ENCODE measurements at places on chromosomes 6 and 20.

GRCh38 chr6:38570750-38571149 lies 69.0 kb downstream of the BTBD9 start:
- peak; percentile 55 for ATAC-seq

- no peak for ATAC-seq
Observed at GRCh38 chr6:47303342-47303741, 6.4 kb downstream of the TNFRSF21 start.

- ATAC-seq, result no peak
Observed at GRCh38 chr6:169959136-169960002, 207.9 kb downstream of the ERMARD start.

DNA sequence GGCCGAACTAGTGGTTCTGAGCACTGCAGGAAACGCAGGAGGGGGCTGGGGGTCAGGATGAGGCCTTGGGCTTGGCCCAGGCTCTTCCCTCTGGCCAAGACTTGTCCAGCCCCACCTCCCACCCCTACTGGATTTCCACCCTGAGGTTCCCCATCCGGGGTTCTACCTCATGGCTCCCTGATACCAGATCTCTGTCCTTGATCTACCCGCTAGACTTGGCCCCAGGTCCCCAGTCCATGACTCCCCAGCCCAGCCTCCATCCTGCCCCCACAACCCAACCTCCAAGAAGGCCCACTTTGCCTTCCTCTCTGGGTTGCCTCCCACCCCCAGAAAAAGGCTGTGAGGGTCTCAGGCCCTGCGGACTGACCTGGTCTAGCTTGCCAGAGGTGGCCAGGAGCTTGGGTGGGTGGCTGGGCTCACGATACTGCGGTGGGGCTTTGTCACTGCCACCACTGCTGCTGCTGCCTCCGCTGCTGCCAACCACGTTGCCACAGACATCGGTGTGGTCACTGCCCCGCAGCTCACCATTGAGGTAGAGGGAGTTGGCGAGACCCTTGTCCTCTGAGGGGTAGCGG lies 6.8 kb upstream of the FASTKD5 start:
- ATAC-seq, result no peak

GRCh38 chr6:136323431-136324112 lies 33.9 kb upstream of the BCLAF1 start:
- ATAC-seq, result no peak

DNA sequence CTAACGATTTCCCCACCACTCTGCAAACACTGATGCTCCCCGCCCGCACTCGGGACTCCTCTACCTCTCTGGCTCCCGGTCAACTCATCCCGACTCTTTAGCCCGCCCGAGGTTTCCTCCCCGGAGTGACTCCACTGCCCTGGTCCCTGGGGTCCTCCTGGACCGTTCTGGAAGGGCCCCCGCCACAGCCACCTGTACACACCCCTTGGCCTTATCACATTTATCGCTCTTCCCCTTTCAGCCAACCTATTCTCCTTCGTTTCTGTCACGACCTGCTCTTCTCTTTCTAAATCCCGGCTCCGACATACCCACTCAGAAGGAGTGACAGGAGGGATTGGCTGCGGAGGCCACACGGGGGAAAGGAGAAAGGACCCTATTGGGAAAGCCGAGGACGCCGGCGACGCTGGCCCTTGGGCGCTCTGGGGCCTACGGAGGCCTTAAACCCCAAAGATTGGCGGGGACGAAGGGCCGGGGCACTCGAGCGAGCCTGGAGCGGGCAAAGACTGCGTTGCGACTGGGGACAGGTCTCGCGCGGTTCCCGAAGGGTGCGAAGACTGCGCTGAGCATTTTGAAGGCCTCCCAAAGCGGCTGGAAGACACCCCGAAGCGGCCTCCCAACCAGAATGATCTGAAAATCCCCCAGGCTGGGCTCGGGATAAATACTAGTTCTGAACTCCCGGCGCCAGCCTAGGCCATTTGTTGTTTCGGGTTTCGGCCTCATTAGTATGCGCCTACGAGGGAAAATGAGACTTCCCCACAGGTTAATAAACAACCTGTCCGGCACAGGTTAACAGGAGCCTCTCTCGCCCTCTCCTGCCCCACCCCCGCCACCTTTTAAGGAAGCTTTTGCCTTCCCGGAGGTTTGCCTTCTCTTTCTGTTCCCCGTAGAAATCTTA lies 9.2 kb downstream of the SIM1 start:
- ATAC-seq, result no peak

DNA sequence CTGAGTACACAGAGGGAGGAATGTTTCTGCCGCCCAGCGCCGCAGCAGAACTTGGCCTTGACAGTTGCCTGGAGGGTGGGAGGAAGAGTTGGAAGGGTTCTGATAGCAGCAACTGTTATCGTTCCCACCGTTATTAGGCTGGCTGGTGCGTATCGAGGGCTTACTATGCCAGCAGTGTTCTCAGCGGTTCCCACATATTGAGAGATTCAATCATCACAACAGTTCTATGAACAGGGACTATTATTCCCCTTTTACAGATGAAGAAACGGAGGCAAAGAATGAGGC lies 380.1 kb upstream of the SULF2 start:
- ATAC-seq, result no peak

DNA sequence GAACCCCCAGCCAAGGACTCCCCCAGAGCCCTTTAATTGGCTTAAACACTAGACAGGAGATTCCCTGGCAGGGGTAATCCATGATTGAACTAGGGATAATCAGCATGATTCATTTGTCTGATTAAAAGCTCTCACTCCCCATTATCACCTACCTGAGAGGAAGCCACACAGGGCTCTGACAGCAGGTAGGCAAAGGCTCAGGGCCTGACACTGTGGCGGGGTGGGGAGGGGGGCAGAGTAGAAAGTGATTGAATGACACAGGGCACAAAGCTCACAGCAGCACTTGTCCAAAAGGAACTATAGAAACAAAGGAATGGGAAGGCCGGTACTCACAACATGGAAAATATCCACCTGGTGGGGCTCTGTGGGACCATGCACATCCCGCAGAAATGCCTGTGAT lies 231.6 kb downstream of the MAFB start:
- ATAC-seq, result no peak

Data from SK-N-SH treated with all-trans-retinoic acid at 6 μM for 48 hours (cell line).